ENCODE measurements at places on chromosomes 2 and 18. TPM values are rescaled to one million over a fixed set of nuclear protein-coding genes. Genes with fewer than 3 reads are reported as not detected.

- no peaks in the 10 kb centered on the region for H3K4me1 ChIP-seq
- H3K27me3 ChIP-seq: no peaks in the 10 kb centered on the region
- no peaks in the 10 kb centered on the region for H3K36me3 ChIP-seq
- no peak overlapping the region for H3K4me3 ChIP-seq
- H3K27ac ChIP-seq: no peak overlapping the region
- DNase-seq: peak; percentile 32
Observed at GRCh38 chr18:73696698-73697097, 450.9 kb downstream of the FBXO15 start.

DNA sequence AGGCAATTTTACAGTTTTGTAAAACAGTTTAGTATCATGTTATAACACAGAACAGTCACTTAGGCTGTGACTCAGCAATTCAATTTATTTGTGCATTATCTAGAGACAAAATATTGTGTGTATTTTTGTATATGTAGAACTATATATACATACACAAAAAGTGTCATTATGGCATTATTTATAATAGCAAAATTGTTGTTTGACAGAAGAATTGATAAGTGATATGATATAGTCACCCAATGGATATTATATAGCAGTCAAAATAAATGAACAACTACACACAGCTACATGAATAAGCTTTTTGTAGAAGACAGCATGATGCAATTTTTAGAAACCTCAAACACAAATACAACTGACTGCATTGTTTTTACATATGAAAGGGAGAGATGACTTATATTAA lies 334.0 kb downstream of the TRIB2 start:
- no peak overlapping the region for H3K27ac ChIP-seq
- no peaks in the 10 kb centered on the region for H3K4me1 ChIP-seq
- no peak for DNase-seq
- H3K27me3 ChIP-seq: no peaks in the 10 kb centered on the region

The HOXD13 gene
- not detected for polyA plus RNA-seq

The DPP4 gene
- 11.6 TPM for polyA plus RNA-seq

- H3K4me1 ChIP-seq: no peaks in the 10 kb centered on the region
- no peak for DNase-seq
- no peaks in the 10 kb centered on the region for H3K36me3 ChIP-seq
- H3K27me3 ChIP-seq: no peaks in the 10 kb centered on the region
- H3K27ac ChIP-seq: no peak overlapping the region
Observed at GRCh38 chr18:63992751-63993150, 22.9 kb downstream of the SERPINB8 start.

The CD226 gene
- polyA plus RNA-seq: 0.44 TPM

- H3K27me3 ChIP-seq: no peaks in the 10 kb centered on the region
- H3K4me1 ChIP-seq: peaks cover 8% of the 10 kb centered on the region
- peaks cover 14% of the 10 kb centered on the region for H3K36me3 ChIP-seq
- DNase-seq: no peak
Observed at GRCh38 chr2:230783101-230783500, 70.5 kb downstream of the CAB39 start.

The INPP5D gene
- 7.7 TPM for polyA plus RNA-seq

The AKAIN1 gene
- not detected for polyA plus RNA-seq

- H3K27ac ChIP-seq: no peak overlapping the region
- no peaks in the 10 kb centered on the region for H3K4me1 ChIP-seq
- no peak for DNase-seq
Observed at GRCh38 chr2:134103196-134103595, 150.7 kb upstream of the MGAT5 start.

The POTEC gene
- not detected for polyA plus RNA-seq

DNA sequence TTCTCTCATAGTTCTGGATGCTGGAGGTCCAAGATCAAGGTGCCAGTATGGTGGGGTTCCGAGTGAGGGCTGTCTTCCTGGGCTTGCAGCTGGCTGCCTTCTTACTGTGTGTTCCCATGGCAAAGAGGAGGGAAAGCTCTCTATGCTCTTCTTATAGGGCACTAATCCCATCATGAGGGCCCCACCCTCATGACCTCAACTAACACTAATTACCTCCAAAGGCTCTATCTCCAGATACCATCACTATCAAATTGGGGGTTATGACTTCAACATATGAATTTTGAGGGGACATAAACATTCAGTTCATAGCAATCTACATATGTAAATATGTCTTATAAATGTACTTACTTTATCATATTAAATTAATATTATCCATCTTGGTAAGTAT lies 274.5 kb upstream of the SESTD1 start:
- H3K4me1 ChIP-seq: no peaks in the 10 kb centered on the region
- peak overlapping the region; percentile 52 for H3K27ac ChIP-seq
- no peak for DNase-seq
- H3K27me3 ChIP-seq: no peaks in the 10 kb centered on the region
- no peaks in the 10 kb centered on the region for H3K36me3 ChIP-seq

The HRH4 gene
- polyA plus RNA-seq: not detected

DNA sequence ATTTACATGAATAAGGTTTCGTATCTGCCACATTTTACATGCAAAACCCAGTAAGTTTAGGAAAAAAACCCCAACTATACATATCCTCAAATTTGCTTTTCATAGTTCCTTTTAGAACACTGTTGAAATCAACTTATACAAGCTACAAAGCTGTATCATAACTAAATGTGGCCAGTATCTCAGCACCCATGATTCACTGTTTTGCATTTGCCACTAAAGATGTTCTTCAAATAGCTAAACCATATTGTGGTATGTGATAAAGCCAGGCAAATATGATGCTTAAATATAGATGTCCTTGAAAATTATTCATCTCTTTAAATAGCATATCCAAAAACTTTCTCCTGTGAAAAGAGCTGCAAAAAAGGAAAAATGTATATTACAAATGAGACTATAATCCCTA lies 29.9 kb downstream of the ROCK2 start:
- H3K36me3 ChIP-seq: no peaks in the 10 kb centered on the region
- H3K27me3 ChIP-seq: no peaks in the 10 kb centered on the region
- no peak overlapping the region for H3K27ac ChIP-seq
- H3K4me3 ChIP-seq: no peak overlapping the region

The CDCA7 gene
- polyA plus RNA-seq: 24.2 TPM

The GAREM1 gene
- 7.5 TPM for polyA plus RNA-seq

The CEP76 gene
- polyA plus RNA-seq: 4.8 TPM

GRCh38 chr2:228447266-228447915 lies 265.9 kb upstream of the SPHKAP start:
- peaks cover 10% of the 10 kb centered on the region for H3K4me1 ChIP-seq
- H3K27ac ChIP-seq: peak overlapping the region; percentile 79
- no peaks in the 10 kb centered on the region for H3K36me3 ChIP-seq
- H3K27me3 ChIP-seq: no peaks in the 10 kb centered on the region
- no peak overlapping the region for H3K4me3 ChIP-seq

The CRYGA gene
- not detected for polyA plus RNA-seq

DNA sequence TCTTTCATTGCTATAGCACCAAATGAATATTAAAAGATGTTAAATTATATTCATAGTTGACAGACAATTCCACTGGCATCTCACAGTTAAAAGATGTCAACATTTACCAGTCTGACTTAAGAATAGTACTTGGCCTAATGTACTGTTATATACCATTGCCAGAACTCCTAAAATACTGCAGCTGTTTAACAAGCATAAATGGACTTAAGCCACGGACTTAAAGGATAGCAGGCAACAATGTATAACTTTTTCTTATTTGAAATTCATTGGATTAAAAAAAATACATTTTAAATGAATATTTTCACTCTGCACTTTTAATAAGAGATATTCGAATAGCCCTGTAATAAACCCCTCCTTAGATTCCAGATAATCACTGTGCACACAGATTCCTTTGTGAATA lies 3.8 kb downstream of the TCF4 start:
- peaks cover 4% of the 10 kb centered on the region for H3K36me3 ChIP-seq
- H3K27ac ChIP-seq: no peak overlapping the region
- no peaks in the 10 kb centered on the region for H3K27me3 ChIP-seq
- DNase-seq: peak; percentile 84

DNA sequence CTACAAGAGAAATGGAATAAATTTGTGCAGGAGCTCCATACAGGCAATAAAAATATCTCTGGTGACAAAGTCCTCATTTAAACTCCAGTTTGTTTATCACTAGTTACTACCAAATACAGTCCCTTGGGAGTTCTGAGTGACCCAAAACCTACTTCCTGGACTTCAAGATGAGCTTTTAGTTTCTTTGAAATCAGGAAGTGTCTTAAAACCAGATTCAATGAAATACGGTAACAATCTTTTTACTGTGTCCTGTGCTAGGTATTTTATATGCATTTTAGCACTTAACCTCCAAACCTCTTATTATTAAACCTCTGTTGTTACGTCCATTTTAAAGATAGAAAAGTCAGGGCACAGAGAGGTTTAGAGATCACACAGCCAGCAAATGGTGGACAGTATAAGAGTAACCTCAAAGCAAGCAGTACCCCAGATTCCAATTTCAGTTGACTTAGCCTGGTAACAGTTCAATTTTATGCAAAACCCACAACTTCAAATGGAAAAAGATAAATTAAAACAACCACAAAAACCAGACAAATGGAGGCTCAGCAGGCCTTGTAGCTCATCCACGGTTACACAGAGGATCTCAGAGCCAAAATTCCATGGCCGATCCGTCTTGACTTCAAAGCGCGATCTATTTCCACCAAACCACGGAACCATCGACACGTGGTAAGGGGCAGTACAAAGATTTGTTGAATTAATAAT lies 1.3 kb upstream of the KCMF1 start:
- peak overlapping the region; percentile 93 for H3K4me3 ChIP-seq
- H3K36me3 ChIP-seq: peaks cover 14% of the 10 kb centered on the region
- peaks cover 10% of the 10 kb centered on the region for H3K4me1 ChIP-seq
- H3K27me3 ChIP-seq: no peaks in the 10 kb centered on the region
- H3K27ac ChIP-seq: peak overlapping the region; percentile 99

DNA sequence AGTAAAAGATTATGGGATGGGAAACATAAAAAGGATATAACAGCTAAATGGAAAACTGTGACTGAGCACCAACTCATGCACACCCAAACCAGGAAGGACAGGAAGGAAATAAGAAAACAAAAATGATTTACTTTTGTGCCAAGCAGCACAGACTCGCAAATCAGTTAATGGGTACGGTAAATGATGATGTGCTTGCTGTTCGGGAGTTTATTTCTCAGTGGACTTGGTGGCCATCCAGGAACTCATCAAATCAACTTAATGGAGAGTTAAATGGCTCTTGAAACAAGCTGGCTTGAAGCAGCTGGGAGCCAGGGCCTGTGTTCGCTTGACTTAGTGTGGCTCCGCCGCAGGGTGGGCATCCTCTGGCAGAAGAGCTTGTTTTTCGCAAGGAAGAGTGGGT lies 36.2 kb downstream of the MTCL1 start:
- no peak overlapping the region for H3K27ac ChIP-seq
- H3K36me3 ChIP-seq: peaks cover 5% of the 10 kb centered on the region
- H3K27me3 ChIP-seq: no peaks in the 10 kb centered on the region
- no peak for DNase-seq
- no peak overlapping the region for H3K4me3 ChIP-seq

DNA sequence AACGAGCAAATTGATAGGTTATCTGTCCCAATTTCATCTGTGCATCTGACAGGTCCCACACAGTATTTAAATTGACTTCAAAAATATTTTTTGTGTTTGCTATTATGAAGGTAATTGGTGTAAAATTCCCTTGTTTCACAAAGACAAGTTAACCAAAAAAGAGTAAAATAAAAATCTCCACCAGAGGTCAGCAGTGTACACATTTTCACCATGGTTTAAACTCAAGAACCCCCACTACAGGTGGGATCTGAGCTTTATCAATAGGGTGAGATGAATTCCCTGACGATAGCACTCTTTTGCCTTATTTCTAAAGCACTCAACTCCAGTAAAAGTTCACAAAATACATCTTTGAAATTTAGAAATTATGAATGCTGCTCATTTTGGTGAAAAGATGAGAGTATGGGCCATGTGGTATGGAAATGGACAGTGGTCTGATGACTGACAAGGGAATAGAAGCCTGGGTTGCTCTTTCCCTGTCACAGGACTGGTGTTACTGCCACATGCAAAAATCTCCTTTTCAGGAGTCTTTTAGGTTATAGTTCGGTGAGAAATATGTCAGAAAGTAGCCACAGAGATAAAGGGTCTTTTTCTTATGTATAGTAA lies 68.0 kb downstream of the SERPINB8 start:
- H3K4me3 ChIP-seq: no peak overlapping the region
- H3K36me3 ChIP-seq: no peaks in the 10 kb centered on the region
- DNase-seq: peak; percentile 34
- no peak overlapping the region for H3K27ac ChIP-seq

The DCDC2C gene
- not detected for polyA plus RNA-seq

GRCh38 chr2:211281430-211282073 lies 725.2 kb downstream of the CPS1 start:
- no peak for DNase-seq
- H3K36me3 ChIP-seq: no peaks in the 10 kb centered on the region
- H3K4me1 ChIP-seq: no peaks in the 10 kb centered on the region
- H3K27ac ChIP-seq: no peak overlapping the region
- H3K27me3 ChIP-seq: no peaks in the 10 kb centered on the region

DNA sequence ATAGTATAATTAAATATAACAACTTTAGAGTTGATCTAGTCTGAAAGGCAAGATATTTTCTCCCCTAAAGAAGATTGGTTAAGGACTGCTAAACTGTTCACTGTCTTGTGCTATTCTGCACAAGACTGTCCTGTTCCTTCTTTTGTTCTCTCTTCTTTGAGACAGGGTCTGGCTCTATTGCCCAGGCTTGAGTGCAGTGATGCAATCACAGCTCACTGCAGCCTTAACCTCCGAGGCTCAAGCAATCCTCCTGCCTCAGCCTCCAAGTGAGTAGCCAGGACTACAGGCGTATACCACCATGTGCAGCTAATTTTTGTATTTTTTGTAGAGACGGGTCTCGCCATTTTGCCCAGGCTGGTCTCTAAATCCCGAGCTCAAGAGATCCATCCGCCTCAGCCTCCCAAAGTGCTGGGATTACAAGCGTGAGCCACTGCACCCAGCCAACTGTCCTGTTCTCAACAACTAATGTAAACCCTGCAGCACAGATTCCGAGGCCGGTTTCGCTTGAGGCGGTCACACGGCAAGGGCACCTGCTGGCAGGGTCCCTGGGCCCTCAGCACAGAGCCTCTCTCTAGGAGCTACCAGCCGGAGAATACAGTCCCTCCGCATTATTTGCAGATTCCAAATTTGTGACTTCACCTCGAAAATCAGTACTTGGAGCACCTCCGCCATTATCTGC lies 16.4 kb downstream of the PXDN start:
- H3K4me3 ChIP-seq: no peak overlapping the region
- H3K36me3 ChIP-seq: no peaks in the 10 kb centered on the region
- no peaks in the 10 kb centered on the region for H3K27me3 ChIP-seq
- peak overlapping the region; percentile 67 for H3K27ac ChIP-seq
- H3K4me1 ChIP-seq: peaks cover 49% of the 10 kb centered on the region

- H3K27ac ChIP-seq: no peak overlapping the region
- no peaks in the 10 kb centered on the region for H3K4me1 ChIP-seq
- no peaks in the 10 kb centered on the region for H3K27me3 ChIP-seq
- H3K4me3 ChIP-seq: no peak overlapping the region
- no peak for DNase-seq
Observed at GRCh38 chr18:74869904-74870863, 272.5 kb downstream of the ZNF407 start.

- no peaks in the 10 kb centered on the region for H3K27me3 ChIP-seq
- H3K4me3 ChIP-seq: no peak overlapping the region
- no peaks in the 10 kb centered on the region for H3K4me1 ChIP-seq
- H3K36me3 ChIP-seq: peaks cover 6% of the 10 kb centered on the region
Observed at GRCh38 chr2:221415789-221416188, 156.3 kb downstream of the EPHA4 start.

- H3K27me3 ChIP-seq: no peaks in the 10 kb centered on the region
- H3K4me3 ChIP-seq: no peak overlapping the region
- H3K36me3 ChIP-seq: no peaks in the 10 kb centered on the region
- peak; percentile 98 for DNase-seq
- peaks cover 45% of the 10 kb centered on the region for H3K4me1 ChIP-seq
- H3K27ac ChIP-seq: peak overlapping the region; percentile 96
Observed at GRCh38 chr2:20071397-20072383, 20.3 kb upstream of the LAPTM4A start.

Measured in muscle of leg (tissue), 16 donors.